CD4-positive, alpha-beta T cell (primary cell): ENCODE measurements at places on chromosomes 11 and 22.

DNA sequence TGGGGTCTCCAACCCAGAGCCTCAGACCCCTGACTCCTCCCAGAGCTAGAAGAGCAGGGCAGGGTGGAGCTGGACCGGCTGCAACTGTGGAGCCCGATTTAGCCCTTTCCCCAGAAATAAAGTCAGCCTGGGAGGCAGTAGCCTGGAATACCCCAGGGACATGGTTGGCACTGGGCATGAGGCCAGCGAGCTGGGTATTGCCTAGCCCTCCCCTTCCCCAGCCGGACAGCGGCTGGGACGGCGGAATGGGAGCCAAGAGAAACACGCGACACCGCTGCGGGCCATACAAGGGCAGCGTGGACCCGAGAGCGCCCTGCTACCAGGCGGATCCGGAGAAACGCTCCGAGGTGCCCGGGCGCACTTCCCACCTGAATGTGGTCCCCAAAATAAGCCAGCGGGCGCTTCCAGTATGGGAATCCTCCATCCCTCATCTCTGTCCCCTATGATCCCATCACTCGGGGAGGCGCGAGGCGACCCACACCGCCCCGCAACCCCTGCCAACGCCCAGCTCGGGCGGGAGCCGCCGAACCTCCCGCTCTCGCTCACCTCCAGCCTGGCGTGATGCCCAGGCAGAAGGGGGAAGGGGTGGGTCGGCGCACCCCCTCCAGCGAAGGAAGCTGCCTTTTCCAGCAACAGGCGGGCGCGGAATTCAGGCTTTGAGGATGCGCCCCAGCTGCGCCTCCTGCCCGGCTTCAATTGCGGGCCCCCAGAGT is 758 bp downstream of the MCAM start:
- DNase-seq: no peak

DNA sequence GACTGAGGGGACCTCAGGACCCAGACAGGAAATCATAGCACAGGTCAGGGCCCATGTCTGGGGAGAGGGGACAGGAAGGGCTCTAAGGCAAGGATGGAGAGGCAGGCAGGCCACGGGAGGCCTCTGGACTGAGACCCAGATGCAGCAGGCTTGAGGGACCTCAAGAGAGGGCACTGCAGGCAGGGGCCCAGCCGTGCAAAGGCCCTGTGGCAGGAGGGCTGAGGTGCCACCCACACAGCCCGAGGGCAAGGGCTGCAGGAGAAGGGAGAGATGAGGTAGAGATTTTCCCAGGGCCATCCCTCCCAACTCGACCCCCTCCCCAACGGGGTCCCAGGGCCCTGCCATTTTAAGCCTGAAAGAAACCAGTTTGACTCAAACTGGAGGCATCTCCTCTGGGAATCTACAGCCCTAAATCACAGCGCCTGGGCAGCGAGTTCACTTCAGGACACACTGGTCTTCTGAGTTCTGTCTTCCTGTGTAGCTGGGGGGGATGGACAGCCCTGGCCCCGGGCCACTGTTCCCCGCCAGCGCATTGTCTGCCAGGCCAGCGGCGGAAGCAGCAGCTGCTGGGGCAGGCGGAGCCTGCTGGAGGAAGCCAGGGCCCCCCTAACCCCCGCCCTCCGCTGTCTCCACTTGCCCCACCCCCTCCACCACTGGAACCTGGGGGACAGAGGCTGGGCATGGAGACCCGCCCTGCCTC is 20.3 kb upstream of the WNT7B start:
- no peak for DNase-seq

- no peak for DNase-seq
Measured at GRCh38 chr22:28462901-28463300, 216.7 kb downstream of the TTC28 start.

- DNase-seq: peak; percentile 26
Measured at GRCh38 chr11:115912484-115912945, 408.3 kb upstream of the CADM1 start.

DNA sequence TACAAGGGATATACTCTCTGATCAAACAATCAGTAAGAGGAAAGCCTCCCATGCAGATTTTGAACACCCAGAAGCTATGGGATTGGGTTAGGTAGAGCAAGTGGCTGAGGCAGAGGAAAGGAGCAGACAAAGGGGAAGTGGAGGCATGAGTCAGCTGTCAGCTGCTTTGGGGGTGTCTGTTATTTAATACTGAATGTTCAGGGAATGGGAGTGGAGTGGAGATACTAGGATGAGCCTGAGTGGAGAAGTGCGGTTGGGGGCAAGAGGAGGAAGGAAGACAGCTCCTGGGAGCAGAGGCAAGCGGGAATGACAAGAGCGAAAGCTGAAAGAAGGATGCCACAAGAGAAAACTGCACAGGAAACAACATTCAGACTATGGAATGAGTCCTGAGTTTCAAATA is 22.7 kb upstream of the TMPRSS5 start:
- DNase-seq: no peak

DNA sequence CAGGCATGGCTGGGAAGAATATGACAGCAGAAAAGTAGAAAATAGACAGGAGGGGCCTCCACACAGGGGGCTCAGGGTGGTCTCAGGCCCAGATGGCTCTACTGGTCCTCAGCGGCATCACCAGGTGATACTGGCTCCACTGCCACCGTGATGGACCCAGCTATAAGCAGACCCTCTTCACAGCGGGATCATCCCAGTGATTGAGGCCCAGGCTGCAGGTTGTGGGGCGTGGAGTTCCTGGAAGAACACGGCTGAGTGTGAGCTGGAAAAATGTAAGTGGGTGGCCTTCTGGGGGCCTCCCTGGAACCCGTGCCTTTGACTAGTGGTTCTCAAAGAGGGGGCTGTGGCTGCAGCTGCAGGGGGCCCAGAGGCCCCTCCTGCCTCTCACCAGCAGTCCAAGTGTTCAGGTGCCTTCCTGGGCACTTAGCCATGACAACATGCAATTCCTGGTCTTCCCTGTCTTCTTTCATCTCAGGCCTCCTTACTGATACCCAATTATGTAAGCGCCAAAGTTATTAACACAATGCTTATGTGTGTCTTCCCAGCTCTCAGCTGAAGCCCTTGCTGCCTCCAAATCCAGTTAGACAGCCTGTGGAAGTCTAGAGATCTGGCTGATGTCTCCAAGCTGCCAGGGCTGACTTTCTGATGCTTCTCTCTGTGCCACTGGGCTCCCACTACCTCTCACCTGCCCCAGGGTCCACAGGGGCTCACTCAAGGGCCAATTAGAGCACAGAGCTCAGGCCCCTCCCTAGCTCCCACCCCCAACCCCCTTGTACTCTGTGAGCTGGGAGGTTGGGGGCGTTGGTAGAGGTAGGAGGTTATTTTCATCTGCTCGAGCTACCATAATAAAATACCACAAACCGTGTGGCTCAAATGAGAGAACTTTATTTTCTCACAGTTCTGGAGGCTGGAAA is 110.1 kb upstream of the LMO1 start:
- no peak for DNase-seq
